ENCODE measurements at places on chromosomes 5 and 9. TPM values are rescaled to one million over a fixed set of nuclear protein-coding genes. Genes with fewer than 3 reads are reported as not detected.

LURAP1L gene
- 2.2 TPM for total RNA-seq

ESM1 gene
- total RNA-seq, result not detected

DNA sequence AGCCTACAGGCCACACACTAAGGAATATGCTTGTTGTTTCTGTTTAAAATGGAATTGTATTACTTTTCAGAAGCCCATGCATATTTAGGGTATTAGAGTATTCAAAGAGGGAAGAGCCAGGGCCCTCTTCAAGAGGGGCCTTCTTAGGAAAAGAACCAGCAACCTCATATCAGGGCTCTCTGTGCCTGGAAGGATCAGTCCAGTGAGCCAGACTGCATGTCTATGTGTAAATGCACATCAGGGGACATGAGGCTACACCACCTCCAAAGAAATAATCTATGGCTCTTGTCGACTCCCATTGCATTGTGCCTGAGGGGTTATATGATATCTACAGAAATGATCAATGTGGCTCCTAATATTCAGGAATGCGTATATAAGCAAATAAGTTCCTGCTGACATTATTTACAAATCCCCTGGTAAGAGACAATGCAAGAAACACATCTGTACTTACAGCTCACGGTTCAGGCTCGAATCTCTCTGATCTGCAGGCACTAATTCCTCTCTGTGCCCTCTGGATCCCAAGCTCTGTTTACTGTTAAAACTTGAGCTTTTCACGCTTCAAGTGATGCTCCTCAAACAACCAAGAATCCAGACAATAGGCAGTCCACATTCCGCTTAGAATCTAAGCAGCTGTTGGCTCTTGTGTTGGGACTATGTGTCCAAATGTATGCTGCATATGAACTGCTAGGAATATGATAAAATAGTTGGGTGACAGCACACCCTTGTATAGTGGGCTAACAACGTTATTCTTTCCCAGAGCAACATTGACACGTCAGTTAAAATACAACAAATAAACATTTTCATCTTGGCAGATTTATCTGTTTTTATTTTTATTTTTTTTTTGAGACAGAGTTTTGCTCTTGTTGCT is 150.2 kb upstream of the KLF9 start:
- no peak for DNase-seq

- DNase-seq, result peak; percentile 41
Measured at GRCh38 chr9:93126825-93127368, 7.2 kb downstream of the NINJ1 start.

DNA sequence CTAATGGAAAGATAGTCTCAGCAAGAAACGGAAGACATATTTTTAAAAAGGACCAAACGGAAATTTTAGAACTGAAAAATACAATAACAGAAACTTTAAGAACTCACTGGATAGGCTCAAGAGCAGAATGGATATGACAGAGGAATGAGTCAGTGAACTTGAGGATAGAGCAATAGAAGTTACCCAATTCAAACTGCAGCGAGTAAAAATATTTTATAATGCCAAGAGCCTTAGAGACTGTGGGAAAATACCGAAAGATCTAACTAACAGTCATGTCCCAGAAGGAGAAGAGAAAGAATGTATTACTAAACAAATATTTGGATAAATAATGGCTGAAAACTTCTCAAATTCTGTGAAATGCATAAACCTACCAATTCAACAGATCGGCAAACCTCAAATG is 40.8 kb downstream of the ADAMTS2 start:
- DNase-seq, result no peak

GRCh38 chr5:136430081-136430480 is 64.7 kb upstream of the TRPC7 start:
- no peak for DNase-seq

DNA sequence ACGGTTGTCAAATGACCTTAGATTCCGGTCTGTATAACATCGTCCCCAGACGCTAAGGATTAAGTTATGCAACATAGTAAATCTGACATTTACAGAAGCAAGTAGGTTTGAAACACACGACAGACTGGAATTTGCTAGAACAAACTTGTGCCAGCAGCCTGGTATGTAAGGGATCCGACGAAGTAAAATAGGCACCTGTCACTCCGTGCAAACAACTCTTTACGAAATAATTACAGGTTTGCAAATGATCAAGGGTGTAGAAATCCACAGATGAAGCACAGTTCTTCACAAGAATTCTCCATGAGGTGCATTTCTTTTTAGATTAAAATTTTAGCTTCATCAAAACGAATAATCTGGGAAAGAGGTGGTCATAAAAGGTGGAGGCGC is 508 bp downstream of the MOCS2 start:
- no peak for DNase-seq

All from Right ventricle myocardium superior (tissue), 1 donor.